MM.1S (cell line): ENCODE measurements at places on chromosomes 6 and 20.

GRCh38 chr6:21594416-21595281 lies 1.1 kb downstream of the SOX4 start:
- peak; percentile 43 for DNase-seq

- no peak for DNase-seq
Observed at GRCh38 chr6:160258346-160259142, at the start of gene SLC22A2. Gene SLC22A2 (minus strand): TSS chr6:160258821. CDS start chr6:160258757, 64 bp downstream.

GRCh38 chr6:53103993-53104675 lies 38.9 kb downstream of the FBXO9 start:
- peak; percentile 40 for DNase-seq

GRCh38 chr20:36367907-36368799 lies 62.0 kb downstream of the DLGAP4 start:
- no peak for DNase-seq

DNA sequence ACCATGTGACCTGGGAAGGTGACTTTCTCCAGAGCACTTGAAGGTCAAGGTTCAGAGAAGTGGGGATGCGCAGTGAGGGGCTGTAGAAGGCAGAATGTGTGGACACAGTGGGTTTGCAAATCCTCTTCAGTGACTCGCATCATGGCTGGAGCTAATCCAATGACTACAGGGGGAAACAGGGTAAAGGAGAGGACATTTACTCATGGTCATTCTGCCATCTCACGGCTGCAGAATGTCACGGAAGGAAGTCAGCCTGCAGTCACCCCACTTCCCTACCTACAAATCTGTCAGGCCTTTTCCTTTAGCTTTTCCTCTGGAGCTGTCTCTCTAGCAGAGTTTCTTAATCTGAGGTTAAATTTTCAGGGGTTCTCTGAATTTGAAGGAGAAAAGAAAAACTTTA lies 337.6 kb downstream of the CDC5L start:
- DNase-seq: no peak

- DNase-seq: no peak
Observed at GRCh38 chr20:63831646-63831992, 555 bp upstream of the ZBTB46 start.

- DNase-seq: no peak
Observed at GRCh38 chr6:159837511-159837910, 37.4 kb downstream of the PNLDC1 start.

GRCh38 chr6:170088582-170088955 lies 202.3 kb downstream of the DLL1 start:
- DNase-seq: no peak
